Skin of body (tissue), 3 donors: ENCODE measurements at places on chromosomes 1 and 21.

- no peak for DNase-seq
These were observed 11.9 kb upstream of the UBL4B start for GRCh38 chr1:110100335-110100734.

DNA sequence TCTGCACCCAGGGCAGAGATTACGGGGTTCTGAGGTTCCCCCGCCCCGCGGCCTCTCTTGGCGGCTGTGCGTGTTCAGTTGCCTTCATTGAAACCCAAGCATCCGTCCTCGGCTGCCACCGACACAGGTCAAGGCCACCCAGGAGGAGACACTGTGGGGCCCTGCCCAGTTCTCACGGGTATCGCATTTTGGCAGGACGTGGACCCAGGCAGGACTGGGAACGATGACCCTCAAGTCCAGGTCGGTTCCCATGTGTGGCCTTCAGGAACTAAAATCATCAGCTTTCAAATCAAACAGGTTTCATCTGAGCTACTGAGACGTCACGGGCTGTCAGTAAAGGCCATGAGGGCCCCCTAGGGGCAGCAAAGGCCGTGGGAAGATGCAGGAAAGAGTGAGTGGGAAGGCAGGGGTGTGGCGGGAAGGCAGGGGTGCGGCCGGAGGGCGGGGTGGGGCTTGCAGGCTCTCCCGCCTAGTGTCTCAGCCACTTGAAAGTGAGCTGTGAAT lies 7.0 kb upstream of the C1orf174 start:
- DNase-seq = no peak

DNA sequence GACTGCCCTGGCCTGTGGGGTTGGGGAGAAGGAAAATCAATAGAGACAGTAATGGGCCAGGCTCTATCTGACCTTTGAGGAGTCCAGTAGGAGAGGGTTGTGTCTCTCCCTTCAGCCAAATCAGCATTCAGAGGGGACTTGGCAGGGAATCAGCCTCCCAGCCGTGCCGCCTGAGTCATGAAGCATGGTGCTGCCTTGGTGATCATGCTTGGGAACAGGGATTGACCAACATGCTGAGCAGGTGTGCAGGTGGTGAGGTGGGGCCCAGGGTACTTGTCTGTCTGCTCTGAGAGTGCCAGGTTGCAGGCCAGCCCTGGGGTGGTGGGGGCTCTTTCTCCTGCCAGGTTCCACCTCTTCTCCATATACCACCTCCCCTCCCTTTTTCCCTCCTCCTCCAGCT lies 58.9 kb upstream of the TLR5 start:
- DNase-seq = no peak

DNA sequence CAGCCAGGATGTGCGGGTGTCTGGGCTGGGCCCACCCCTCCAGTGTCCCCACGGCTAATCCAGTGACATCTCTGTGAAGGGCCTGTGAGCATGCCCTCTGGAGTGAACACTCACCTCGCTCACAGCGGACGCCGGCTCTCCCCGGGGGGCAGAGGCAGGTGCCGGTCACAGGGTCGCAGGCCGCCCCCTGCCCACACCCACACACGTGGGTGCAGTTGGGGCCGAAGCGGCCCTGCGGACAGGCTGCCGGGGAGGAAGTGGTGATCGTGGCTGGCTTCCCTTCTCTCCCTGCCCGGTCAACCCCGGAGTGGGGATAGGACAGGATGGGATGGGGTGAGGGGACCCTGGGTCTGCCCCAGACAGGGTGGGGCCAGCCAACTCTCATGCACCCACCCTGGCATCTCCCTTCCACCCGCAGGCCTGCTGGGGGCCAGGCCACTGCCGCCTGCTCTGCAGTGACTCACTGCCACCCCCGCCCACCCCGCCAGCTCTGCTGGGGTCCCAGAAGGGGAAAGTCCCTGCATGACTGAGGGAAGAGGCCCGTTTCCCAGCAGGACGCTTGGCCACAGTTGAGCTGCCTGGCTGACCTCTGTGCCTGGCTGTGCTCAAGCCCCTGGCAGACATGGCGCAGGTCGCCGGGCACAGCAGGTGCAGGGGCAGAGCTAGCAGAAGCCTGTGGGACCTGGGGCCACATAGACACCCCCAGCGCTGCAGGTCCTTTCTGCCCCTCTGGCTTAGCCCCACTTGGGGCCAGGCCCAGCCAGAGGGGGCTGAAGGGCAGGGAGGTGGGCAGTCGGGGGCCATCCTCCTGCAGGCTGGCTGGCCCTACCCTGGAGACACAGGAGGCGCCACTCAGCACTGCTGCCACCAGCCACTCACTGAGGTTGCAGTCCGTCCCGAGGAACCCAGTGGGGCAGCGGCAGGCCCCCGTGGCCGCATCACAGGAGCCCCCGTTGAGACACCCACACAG lies 41.6 kb downstream of the ARHGEF16 start:
- no peak for DNase-seq

DNA sequence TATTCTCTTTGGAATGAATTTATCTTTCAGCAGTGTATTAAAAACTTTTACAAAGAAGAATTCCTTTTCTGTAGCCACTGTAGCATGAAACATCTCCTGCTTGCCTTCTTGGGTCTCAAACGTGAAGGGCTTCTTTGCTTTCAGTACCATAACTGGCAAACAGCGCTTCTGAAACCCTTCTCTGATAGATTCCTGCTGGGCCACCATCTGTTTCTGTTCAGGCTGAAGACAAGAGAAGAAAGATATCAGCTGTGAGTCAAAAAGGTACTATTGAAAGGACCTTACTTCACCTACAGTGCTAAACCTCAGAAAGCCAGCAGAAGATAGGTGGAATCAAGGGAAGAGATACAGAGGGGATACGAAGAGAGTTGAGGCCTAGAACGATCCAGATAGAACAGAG lies 10.5 kb downstream of the AIM2 start:
- DNase-seq = no peak

DNA sequence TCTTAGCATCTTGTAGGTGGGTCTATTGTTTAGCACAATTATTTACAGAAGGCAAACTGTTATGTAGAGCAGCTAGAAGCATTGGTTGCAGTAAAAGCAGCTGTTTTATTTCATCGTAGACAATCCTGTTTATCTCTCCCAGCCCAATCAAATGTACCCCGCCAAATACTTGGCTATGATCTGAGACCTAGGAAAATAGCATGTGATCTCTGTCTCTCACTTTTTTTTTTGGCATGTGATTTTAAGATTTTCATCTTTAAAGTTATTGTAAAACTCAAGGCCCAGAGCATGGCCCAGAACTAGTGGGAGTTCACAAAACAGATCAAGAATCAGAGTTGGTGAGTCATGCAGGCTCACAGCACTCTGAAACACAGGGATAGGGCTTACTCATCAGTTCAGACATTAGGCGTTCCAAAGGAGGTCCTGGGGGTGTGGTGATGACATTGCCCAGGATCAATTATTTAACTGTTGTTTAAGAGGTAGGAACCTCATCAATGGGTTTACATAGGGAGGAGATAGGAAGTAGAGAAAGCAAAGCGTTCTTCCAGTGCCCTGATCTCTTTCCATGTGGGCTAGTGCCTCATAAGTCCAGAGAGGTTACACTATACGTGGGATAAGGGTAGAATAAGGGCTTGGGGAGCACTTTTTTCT lies 40.2 kb downstream of the TBX19 start:
- DNase-seq = no peak

DNA sequence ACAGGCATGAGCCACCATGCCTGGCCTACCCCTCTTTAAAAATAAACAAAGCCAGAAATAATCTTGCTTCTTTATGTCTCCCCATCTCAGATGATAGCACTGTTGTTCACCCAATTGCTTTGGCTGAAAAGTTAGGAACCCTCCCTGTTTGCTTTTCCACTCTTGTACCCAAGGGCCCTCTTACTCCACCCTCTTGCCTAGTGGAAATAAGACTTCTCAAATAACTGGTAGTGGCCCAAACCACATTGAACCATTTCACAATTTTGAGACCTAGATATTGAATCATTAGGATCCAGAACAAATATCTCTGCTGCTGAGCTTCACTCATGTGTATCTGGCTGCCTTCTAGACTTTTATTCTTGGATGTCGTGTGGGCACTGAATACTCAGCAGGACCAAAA lies 37.7 kb downstream of the RNF220 start:
- DNase-seq = no peak

DNA sequence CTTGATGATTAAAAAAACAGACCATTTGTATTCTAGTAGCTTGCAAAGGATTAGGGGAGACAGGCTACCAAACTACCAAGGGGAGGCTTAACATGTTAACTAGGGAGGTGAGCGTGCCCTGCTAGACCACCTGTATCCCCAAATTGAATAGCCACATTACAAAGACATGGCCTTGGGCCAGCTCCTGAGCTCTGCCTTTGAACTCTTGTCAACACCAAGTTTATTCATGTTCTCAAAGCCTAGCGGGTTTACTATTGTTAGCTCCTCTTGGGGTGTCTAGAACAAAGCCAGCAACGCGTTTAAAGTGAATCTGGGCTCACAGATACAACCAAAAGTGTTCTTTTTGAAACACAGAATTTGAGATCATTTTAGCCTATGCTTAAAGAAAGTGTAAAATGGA lies 36.3 kb downstream of the SMYD2 start:
- DNase-seq = no peak

DNA sequence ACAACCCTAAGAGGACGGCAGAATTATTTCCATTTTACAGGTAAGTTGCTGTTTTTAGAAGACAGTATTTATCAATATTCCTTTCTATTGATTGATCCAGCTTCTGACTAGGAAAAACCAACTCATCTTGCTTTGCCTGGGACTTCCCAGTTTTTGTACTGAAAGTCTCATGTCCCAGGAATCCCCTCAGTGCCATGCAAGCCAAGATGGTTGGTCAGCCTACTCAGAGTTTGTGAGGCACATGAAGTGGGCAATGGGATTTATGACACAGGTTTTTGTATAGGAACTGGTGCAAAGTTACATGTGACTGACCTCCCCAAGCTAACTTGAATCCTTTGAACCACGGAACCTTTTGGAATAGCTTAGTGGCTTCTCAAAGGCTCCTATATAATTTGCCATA lies 45.5 kb downstream of the GNG12 start:
- DNase-seq = no peak

DNA sequence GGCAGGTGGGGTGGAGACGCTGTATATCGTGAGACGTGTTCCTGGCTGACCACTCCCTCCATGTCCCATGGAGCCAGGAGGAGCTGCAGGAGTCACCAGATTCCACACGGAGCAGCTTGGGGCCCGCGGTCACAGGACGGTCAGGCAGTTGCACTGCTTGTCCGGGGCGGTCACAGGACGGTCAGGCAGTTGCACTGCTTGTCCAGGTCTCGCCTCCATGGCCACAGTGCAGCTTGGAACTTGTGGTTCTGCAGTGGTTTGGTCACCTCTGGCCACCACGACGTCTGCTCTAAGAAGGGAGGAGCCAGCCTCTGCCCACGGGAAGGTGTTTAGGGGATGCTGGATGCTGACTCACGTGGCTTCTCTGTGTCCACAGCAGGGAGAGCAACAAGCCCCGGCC lies 33.0 kb downstream of the SLX9 start:
- DNase-seq = no peak

- DNase-seq = no peak
These were observed 1.1 kb upstream of the ZNF692 start for GRCh38 chr1:248860007-248860406.

DNA sequence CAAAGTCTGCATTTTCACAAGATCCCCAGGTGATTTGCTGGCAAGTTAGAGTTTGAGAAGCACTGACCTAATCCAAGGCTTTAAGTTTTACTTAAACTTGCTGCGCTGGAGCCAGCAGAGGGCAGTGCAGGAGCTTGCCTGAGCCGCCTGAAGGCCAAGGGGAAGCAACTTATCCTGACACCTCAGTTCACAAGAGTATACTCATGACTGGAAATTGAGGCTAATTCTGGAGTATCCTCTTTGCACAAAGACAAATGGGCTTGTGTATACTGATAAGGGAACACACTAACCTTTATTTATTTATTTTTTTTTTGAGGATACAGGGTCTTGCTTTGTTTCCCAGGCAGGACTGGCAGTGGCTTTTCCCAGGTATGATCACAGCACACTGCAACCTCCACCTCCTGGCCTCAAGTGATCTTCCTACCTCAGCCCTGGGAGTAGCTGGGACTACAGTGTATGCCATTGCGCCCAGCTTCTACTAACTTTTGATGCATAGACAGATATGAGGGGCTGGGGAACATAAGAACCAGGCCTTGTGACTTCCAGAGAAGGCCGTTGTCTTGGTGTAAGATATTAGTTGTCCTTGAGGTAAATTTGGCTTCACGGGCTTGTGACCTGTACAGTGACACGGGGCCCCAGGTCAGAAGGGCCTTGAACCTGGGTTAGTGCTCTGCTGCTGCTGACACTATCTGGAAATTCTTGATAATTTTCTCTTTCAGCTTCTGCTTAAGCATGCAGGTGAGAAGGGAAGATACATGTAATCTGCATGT lies 29.0 kb upstream of the SLAMF1 start:
- DNase-seq = no peak

DNA sequence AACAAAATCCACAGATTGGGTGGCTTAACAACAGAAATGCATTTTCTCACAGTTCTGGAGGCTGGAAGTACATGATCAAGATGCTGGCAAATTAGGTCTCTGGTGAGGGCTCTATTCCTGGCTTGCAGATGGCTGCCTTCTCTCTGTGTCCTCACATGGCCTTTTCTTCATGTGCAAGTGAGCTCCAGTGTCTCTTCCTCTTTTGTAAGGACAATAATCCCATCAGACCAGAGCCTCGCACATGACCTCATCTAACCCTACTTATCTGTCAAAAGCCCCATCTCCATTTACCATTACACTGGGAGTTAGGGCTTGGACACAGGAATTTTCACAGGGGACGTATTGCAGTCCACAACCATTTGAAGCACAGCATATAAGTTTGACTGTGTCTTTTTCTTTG lies 181.6 kb downstream of the NEGR1 start:
- no peak for DNase-seq

- DNase-seq = no peak
These were observed 179.8 kb downstream of the PHTF1 start for GRCh38 chr1:113579256-113580018.

DNA sequence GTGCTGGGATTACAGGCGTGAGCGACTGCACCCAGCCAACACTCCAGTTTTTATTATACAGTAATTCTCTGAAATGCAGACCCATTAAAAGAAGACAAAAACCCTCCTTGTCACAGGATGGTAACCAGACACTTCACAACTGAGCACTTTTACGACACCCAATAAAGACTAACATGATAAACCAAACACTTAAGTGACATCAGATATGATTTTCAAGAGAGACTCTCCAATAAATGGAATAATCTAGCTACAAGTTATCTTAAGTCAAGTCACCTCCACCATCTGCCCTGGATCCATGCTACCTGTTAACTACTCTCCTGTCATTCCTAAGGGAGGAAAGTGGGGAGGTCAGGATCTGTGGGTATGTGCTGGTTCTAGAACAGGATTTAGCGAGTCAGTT lies 5.6 kb downstream of the GNG12 start:
- no peak for DNase-seq

GRCh38 chr1:225896494-225896893 lies 7.5 kb upstream of the LEFTY1 start:
- DNase-seq = no peak

DNA sequence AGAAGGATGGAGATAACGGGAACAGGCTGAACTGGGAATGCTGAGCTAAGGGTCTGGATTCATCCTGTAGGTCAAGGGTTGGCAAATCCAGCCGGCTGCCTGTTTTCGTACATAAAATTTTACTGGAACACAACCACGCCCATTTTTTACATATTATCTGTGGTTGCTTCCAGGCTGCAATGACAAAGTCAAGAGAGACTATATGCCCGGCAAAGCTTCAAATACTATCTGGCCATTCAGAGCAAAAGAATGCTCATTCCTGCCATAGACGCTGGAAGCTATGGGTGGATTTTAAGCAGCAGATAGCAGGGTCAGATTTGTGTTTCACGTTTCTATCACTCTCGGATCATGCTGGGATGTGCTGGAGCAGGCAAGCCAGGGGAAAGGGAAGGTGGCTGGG lies 137.9 kb upstream of the EDN2 start:
- DNase-seq = no peak
